ENCODE measurements at places on chromosomes 12 and 14.
A peak's percentile ranks its signal among the peaks of the same experiment; 100 is the strongest.

GRCh38 chr14:104112113-104112505, 26.3 kb upstream of the KIF26A start:
- no peak for DNase-seq

- DNase-seq: no peak
Observed at GRCh38 chr12:5503774-5504173, 71.9 kb downstream of the NTF3 start.

GRCh38 chr12:1531654-1532374, 62.6 kb downstream of the FBXL14 start:
- no peak for DNase-seq

GRCh38 chr12:5390174-5390799, 41.6 kb upstream of the NTF3 start:
- no peak for DNase-seq

GRCh38 chr14:64464651-64465050, 648 bp upstream of the AKAP5 start:
- peak; percentile 29 for DNase-seq

DNA sequence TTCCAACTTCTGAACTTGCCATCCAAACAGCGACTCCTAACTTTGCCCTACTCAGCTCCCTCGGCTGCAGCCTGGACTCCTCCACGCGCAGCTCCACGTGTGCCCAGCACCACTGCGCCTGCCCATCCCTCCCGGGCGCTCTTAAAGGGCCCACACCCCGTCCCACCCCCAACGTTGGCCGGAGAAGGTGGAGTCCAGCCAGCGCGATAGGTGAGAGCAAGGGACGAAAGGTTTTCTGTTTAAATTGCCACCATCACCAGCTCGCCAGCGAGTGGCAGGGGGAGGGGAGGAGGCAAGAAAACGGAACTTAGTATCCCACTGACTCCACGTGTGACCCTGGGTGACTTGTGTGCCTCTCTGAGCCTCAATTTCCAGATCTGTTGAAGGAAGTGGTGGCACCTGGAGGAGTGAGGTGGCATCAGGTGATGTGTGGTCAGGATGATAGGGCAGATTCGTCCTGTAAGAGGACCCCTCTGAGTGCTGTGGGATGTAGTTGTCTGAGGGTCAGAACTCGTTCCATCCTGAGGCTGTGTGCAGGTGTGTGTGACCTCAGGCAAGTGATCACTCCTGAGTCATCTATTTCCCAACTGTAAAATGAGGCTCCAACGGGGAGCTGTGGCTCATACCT, 59.7 kb downstream of the TRPV4 start:
- peak; percentile 60 for DNase-seq

GRCh38 chr14:103073367-103073875, 10.6 kb upstream of the LBHD2 start:
- DNase-seq: no peak

DNA sequence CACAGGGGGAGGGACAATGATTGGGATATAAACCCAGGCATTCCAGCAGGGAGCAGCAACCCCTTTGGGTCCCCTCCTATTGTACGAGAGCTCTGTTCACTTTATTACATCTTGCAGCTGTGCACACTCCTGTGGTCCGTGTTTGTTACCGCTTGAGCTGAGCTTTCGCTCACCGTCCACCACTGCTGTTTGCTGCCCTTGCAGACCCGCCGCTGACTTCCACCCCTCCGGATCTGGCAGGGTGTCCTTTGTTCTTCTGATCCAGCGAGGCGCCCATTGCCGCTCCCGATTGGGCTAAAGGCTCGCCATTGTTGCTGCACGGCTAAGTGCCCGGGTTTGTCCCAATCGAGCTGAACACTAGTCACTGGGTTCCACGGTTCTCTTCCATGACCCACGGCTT, 64.1 kb downstream of the E2F7 start:
- DNase-seq: no peak

DNA sequence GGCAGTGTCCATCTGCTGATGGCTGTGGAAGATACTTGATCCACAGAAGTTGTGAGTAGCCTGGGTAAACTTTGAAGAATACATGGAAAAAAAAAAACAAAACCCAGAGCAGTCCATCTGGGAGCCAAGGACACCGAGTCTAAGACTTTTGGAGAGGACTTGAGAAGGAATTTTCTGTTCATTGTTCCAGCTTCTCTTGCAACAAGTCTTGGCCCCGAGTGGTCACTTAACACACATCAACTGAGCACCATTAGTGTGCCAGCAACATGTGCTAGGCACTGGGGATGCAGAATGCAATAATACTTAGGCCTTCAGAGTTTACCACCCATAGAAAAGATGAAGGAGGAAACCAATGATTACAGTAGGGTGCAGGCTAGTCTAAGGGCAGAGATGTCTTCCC, 266.7 kb downstream of the EMP1 start:
- no peak for DNase-seq

- no peak for DNase-seq
Observed at GRCh38 chr14:85576218-85576617, 46.3 kb downstream of the FLRT2 start.

GRCh38 chr14:75132382-75133086, 5.7 kb upstream of the NEK9 start:
- no peak for DNase-seq

DNA sequence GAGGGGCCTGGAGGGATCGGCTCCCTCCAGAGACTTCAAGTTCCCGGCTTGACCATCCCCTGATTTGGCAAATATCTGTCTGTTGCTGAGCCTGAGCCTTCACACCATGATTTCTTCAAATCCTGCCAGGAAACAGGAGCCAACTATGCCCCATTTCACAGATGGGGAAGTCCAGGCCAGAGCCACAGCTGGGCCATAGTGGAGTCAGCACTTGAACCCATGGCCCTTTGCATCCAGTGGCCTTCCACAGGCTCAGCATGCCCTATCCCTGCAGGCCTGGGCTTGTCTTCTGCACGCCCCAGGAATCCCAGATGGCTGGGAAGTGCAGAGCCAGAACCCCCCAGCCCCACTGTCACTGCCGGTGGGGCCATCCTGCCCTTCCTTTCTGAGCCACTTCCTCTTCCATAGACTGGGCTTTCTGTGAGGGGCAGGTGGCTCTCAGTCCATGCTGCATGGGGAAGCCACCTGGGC, 44.9 kb downstream of the CYP46A1 start:
- DNase-seq: no peak

DNA sequence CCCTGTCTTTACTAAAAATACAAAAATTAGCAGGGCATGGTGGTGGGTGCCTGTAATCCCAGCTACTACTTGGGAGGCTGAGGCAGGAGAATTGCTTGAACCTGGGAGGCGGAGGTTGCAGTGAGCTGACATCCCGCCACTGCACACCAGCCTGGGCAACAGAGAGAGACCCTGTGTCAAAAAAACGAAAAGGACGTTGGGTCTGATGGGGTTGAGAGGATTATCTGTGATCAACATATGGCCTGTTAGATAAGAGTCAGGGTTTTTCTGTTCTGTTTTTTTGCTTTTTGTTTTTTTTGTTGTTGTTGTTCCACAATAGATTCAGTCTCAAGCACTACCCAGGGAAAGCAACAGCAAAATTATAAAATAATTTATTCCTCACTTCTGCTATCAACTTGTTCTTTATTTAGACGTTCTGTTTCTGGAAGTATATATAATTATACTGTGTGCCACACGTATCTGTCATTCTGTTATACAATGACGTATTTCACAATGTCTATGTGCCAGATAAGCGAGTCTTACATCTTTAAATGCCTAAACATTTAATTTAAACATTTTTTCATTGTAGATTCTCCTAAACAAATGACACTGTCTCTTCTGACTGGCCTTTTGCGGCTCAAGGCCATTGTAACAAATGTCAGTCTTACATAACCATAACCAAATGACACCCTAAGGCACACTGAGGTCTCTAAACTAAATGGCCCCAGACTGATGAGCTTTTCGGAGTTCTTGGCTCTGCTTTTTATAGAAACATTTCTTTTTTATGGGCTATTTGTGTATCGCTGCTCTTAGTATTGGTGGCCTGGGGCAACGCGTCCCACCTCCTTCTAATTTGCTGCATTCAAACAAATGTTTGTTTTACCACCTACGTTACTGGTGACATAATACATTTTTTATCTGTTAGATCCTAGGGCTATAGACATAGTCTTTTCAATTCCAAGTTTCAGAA, 7.2 kb upstream of the P2RX4 start:
- peak; percentile 22 for DNase-seq

DNA sequence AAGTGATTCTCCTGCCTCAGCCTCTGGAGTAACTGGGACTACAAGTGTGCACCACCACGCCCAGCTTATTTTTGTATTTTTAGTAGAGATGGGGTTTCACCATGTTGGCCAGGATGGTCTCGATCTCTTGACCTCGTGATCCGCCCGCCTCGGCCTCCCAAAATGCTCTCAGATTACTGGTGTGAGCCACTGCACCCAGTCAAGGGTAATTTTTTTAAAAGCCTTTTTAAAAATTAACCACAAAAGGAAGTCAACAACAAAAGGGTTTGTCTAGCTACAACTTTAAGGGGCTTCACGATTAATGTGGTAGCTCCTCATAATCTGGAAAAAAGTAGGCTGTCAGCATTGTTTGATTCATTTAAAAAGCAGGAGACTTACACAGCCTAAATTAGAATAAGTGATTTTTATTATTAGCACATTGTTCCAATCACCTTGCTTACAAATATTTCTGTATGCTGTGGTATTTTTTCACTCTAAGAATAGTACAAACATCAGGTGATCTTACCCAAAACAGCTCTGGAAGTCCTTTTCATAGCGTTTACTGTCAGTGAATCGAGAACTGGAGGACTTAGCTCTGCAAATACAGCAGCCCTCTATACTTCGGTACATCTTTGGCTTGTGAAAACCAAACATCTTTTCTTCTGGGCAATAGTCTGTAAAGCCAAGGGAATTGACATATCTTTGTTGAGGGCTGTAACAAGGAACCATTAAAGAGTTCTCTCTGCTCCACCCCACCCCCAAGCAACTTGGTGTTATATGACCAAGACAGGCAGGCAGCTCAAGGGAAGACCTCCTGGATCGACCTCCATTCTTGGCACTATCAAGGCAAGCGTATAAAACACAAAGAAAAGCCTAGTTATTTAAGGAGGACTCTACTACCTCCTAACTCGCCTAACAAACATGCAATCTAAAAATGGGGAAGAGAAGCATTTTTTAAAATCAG, 28.1 kb downstream of the SINHCAF start:
- no peak for DNase-seq

DNA sequence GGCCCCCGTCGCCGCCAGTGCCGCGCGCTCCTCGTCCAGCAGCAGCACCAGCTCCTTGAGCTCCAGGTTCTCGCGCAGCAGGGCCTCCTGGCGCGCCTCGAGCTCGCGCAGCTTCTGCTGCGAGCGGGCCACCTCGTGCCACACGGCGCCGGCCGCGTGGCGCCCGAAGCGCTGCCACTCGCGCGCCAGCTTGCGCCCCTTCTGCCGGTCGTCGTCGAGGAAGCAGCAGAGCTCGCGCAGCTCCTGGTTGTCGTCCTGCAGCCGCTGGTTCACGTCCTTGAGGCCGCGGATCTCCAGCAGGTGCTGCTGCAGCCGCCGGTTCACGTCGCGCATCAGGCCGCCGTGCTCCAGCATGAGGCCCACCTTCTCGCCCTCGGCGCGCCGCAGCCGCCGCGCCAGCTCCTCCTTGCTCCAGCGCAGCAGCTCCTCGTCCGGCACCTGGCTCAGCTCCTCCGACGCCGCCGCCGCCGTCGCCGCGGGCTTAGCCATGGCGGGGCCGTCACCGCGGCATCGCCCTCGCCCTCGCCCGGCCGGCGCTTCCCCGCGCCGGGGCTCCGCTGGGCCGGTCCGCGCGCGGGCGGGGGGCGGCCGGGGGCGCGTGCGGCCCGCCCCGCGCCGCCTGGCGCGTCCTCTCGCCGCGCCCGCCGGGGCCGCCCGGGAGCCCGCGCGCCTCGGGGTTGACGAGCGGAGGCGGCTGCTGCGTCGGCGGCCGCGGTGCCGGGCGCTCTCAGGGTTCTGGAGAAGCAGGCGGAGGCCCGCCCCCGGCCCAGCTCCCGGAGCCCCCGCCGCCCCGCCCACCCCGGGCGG, at the start of gene CCDC85C:
CCDC85C (minus strand) TSS at position 737 of the 807 bp plus-strand sequence; CDS start at position 489, 248 bp downstream.
- DNase-seq: peak; percentile 66

DNA sequence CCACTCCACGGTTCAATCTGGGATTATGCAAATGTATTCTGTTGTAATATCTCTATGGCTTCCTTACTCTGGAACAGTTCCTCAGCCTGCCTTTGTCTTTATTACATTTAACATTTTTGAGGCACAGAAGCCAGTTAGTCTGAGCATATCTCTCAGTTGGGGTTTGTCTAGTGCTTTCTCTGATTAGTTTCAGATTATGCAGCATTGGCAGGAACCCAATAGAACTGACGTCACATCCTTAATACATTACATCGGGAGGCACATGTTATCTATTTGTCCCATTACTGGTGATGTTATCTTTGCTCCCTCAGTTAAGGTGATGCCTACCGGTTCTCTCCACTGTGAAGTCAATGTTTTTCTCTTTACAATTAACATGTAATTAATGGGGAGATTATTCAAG, 62.4 kb downstream of the PPM1A start:
- no peak for DNase-seq
